Effector CD4-positive, alpha-beta T cell (primary cell): ENCODE measurements at places on chromosomes 1 and 21.

DNA sequence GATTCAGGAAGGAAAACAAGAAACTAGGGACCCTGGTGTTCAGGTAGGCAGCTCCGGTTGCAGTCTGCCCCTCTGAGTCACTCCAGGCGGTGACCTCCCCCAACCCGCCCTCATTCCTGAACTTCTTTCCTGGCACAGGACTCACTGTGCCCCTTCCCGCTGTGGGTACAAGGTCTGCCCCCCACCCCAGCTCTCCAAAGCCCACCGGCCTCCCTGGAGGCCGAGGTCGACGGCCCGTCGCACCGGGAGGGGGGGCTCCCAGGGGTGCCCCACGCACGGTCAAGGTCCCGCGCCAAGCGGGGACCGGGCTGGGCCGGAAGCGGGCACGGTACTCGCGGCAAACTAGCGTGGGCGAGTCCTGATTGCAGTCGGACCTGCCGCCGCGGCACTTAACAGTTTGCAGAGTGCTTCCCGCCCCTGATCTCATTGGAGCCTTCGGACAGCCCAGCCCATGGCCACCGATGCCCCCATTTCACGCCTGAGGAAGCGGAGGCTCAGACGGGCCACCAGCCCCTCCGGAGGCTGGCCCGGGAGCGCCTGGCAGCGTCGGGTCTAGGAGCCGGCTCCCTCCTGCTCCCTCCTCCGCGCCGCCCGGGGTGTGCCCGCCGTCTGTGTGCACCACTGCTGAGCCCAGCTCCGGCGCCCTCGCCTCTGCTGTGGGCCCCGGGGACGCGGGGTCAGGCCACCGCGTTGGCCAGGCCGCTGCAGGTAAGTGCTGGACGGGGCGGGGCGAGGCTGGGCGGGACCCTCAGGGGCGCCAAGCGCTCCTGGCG is at the start of gene GJB3:
TSS of gene GJB3 (plus strand) at position 144 of the 773 bp plus-strand sequence. CDS start 3,549 bp downstream, outside the sequence.
- DNase-seq, result no peak

DNA sequence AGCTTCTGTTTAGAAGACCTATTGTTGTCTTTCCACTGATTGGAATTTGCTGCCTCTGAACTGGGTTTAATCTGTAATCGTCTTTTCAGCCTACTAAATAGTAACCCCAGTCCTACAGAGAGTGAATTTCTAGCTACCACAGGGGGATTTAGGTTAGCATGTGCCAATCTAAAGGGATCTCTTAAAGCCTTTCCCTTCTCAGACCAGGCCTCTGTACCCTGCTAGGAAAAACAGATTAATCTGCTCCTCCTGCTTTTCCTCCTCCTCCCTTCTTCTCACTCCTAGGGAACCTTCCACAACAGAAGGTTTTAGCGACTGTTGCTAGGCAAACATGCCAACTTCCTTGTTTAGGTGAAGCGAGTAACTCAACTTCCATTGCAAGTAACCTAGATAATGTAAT is 1.3 kb upstream of the RC3H1 start:
- no peak for DNase-seq

- no peak for DNase-seq
These were observed 1528.6 kb upstream of the TPTE start for GRCh38 chr21:8992731-8993174.

DNA sequence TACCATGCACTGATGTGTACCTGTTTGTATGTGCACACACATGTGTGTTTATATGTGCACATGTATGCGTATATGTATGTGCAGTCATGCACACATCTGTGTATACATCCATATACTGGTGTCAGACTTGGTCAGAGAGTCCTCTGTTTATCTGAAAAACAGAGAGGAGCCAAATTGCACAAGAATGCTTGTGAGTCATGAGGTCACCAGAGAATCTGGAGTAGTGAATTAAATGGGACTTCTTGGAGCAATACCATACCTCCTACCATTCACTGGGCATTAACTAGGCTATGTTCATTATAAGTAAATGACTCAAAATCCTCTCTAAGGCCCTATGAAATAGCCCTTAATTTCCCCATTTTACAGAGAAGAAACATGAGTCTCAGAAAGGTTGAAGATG is 272.1 kb upstream of the C1orf87 start:
- DNase-seq, result no peak

- DNase-seq, result no peak
These were observed 28.8 kb downstream of the MAN1A2 start for GRCh38 chr1:117396074-117396473.

DNA sequence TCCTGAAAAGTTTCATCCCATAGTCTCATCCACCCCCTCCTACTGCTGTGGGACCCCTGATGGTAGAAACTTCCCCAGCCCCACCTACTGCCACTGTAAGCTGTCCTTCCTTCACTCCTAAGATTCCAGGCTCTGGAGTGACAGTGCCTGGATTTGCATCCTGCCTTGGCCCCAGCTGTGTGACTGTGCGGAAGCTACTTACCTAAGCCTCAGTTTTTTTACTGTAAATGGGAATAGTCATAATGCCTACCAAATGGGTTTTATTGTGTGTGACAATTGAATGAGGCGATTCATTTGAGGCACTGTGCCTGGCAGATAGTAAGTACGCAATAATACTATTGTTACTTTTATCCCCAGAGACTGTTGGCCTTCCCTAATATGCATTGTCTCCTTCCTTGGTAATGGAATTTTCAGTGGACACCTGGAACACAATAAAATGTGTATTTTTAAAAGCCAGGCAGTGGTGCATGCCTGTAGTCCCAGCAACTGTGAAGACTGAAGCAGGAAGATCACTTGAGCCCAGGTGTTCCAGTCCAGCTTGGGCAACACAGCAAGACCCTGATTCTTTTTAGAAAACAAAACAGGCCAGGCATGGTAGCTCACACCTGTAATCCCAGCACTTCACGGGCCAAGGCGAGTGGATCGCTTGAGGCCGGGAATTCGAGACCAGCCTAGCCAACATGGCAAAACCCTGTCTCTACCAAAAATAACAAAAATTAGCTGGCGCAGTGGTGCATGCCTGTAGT is 55.0 kb upstream of the ZNF326 start:
- DNase-seq, result no peak

DNA sequence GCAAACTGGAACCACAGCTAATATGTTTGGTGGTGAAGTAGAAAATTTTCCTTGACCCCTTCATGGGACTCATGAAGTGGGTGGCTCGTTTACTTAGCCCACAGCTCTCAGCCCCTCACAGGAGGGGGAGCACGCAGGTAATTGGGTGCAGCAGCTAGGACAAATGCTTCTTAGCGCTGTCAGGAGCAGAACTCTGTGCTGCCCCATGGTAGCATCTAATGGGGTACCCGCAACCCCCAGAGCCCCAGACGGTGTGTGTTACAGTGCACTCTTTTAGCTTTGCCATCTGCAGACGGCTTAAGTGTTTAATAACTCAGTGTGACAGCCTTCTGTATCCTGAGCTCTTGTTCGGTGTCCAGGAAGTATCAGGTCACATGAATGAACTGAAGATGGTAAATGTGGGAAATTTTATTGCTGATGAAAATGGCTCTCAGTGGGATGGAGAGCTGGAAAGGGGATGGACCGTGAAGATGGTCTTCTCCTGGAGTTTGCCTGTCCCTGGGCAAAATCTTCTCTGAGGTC is 189.6 kb upstream of the ZRANB2 start:
- DNase-seq, result no peak

GRCh38 chr21:37536616-37537278 is 170.2 kb downstream of the DYRK1A start:
- no peak for DNase-seq

DNA sequence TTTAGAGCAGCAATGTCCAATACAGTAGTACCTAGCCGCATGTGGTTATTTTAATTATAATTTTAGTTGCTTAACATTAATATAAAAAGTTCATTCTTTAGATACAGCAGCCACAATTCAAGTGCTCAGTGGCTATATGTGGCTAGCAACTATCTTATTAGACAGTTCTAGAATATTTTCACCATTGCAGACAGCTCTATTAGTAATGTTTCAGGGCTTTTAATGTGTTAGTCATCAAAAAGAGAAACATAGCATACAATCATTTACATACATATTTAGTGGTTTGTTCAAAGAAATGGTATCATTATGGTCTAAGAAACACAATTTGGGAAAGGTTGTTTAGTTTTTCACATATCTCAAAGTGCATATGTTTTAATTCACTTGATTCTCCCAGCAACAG is 66.6 kb upstream of the DYNLT5 start:
- DNase-seq, result no peak

DNA sequence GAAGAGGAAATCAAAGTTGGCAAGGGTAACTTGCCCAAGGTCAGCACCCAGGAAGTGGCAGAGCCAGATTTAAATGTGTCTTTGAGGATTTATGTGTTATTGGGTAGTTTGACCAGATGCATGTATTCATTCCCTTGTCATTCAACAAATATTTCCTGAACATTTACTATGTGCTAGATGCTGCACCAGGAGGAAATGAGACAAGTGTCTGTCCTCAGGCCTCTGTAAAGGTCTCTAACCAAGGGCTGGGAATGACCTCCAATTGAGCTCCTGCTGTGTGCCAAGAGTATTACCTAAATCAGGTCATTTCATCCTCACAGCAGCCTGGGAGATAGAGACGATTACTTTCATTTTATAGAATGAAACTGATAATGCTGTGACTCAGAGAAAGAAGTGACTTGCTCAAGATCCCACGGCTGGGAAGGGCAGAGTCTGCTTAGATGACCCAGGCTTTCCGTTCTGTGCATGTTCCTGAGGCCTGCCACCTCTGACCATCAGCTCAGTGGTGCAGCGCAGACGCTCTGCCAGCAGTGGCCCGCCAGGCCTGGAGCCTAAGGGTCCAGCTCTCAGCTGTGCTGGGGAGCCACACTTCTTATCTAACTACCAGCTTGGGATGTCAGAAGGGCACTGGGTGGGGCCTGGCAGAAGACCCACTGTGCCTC is 3.5 kb upstream of the TTC22 start:
- DNase-seq, result no peak

- no peak for DNase-seq
These were observed 110.2 kb downstream of the EIF4G3 start for GRCh38 chr1:21066356-21067012.

DNA sequence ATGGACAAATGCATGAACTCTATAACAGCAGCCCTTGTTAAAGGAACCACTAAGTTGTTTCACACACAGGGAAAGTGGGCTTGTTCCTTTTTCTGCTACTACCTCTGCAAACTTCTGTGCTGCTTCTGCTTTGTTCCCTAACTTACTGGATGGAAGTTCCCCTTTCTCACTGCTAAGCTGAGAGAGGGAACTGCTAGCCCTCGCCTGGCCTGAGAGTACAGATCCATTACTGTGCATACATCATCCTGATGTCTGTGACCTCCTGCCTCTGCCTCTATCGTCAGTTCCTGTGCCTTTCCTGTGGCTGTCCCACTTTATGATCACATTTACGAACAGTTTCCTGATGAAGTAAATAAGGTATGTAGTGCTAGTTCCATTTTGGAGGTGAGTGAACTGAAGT is 3.5 kb downstream of the GNAT2 start:
- no peak for DNase-seq

DNA sequence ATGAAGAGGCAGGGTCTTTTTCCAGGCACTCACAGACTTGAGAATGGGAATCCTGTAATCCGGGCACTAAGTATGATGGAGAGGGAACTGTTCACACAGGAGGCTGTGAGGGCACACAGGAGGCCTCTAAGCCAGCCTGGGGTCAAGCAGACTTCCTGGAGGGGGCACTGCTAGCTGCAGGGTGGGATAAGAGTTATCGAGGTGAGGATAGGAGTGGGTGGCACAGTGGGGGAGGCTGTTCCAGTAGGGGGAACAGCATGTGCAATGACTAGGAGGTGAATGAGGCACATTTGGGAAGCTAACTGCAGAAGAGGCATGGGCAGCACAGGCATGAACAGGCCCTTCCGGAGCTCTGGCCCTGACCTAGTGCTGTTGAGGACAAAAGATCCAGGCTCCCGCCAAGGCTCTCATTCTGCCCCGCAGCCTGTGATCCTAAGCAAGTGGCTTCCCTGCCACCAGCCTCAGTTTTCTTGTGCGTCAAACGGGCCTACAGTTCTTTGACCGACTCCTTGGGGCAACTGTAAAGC is 216.7 kb downstream of the TRABD2B start:
- DNase-seq, result no peak

DNA sequence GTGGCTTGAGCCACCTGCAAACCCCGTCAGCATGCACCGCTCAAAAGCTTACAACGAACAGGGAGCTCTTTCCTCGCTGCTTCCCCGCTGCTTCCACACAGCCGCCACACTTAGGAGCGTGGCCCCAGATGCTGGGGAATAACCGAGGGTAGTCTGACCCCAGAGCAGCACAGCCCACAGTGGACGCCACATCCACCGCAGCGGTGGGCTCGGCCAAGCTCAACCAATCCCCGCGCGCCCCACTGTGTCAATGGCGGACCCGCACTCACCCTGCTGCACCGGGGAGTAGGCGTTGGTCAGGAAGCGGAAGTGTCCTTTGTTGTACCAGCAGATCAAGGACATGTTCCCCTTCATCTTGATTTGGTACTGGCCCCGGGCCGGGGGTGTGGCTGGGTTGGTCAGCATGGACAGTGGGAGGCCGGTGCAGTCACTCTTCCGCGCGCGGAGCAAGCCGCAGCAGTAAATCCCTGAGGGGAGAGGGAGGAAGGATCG is 93.5 kb downstream of the PGBD5 start:
- no peak for DNase-seq

DNA sequence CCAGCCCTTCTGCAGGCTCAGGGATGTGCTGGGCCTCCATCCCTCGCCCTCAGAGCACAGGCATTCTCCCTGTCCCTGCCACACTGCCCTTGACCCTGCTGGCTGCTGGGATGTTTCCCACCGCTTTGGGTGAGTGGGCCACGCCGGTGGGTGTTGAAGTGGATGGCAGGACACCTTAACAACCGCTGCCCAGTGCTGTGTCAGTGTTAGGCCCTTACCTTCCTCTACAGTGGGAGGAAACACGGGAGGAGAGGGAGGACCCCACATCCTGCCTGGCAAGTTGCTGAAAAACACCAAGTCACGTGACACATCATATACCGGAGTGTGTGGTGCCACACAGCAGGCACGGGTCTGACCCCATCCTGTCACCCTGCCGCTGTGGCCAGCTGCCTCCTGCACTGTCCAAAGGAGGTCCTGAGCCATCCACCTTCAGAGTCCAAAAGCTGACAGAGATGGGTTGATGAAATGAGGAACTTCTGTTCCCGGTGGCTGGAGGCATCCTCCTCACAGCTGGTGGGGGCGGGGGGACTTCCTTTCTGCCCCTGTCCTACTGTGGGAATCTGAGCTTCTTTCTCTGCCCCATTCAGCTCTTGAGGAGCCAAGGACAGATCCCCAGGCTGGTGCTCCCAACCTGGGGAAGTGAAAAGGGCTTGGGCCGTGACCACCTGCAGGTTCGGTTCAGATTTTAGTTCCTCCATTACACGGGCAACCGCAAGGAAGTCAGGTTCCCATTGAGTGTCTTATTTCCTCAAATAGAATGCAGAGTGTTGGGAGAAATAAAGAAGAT is 3.2 kb upstream of the THEMIS2 start:
- DNase-seq, result peak; percentile 53
